WTC11 (cell line): ENCODE measurements at places on chromosomes 5 and 9.
A peak's percentile ranks its signal among the peaks of the same experiment; 100 is the strongest.

DNA sequence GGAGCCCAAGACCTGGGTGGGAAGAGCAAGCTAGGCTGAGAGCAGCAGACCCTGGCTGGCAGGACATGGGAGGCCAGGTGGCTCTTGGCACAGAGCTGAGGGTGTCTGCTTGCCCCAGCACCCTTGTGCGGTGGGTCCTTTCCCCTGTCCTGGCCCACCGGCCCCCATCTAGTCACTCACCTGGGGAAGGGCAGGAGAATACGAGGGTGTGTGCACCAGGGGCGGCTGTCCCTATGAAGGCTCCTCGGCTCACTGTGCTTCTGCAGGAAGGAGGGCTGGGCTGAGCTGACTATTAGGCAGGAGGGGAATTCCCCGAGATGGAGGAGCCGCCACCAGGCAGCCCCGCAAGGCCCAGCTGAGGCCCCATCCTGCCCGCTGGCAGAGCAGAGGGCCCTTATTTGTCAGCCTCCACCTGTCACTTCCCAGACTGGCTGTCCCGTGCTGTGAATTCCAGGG, 6.1 kb upstream of the TNIP1 start:
- no peak for DNase-seq

- peak; percentile 72 for DNase-seq
These were observed 32.8 kb upstream of the GALNT10 start for GRCh38 chr5:154157483-154158378.

- DNase-seq, result no peak
These were observed at the start of gene RNF38 for GRCh38 chr9:36399980-36400331. RNF38 (minus strand) TSS chr9:36400269; CDS start chr9:36400108, 161 bp downstream.

GRCh38 chr5:9924614-9925013, 294.5 kb upstream of the TAS2R1 start:
- no peak for DNase-seq

GRCh38 chr5:131684051-131684450, 49.0 kb upstream of the RAPGEF6 start:
- DNase-seq, result no peak

DNA sequence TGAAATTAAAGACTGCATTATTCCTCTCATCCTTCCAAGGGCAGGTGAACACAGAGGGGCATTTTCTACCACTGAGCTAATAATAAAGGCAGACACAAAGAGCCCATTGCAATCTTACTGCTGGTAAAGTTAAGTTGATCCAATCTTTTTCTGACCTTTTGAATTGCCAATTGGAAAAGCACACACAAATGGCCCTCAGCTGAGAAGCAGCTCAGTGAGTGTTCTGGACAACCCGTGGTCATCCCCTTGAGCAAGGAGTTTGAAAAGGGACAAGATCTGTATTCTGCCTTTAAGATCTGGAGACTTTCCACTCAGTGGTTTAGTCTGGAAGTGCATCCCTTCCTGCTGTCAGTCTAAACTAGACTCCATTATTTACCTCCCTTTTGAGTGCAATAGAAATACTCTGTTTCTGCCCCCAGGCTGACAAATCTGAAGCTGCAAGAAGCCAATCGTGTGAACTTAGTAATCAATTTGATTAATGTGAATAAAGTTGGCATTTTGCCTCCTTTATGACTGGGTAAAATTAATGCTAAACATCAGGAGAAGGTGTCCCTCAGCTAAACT, 835.7 kb downstream of the MAT2B start:
- no peak for DNase-seq

GRCh38 chr9:131656356-131657036, 83.4 kb downstream of the RAPGEF1 start:
- no peak for DNase-seq

DNA sequence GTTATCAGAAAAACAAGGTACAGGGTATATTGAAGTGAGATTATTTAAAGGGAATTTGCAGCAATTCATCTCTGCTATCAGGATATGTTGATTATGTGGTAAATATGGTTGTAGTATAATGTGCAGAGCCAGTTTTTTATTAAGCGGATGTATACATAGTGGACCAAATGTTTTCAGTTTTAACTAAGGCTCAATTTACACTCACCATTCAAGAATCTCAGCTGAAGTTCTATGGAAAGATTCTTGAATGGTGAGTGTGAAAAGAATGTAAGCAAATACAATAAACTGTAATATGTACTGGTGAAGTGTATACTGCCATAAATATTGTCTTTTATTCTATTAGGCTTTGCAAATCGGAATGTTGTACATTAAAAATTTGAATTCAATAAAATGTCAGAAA, 895.9 kb upstream of the CDH10 start:
- DNase-seq, result no peak

- no peak for DNase-seq
These were observed 344.1 kb downstream of the BNC2 start for GRCh38 chr9:16526380-16526779.

- DNase-seq, result no peak
These were observed 127.6 kb upstream of the PTCH1 start for GRCh38 chr9:95644377-95644776.

DNA sequence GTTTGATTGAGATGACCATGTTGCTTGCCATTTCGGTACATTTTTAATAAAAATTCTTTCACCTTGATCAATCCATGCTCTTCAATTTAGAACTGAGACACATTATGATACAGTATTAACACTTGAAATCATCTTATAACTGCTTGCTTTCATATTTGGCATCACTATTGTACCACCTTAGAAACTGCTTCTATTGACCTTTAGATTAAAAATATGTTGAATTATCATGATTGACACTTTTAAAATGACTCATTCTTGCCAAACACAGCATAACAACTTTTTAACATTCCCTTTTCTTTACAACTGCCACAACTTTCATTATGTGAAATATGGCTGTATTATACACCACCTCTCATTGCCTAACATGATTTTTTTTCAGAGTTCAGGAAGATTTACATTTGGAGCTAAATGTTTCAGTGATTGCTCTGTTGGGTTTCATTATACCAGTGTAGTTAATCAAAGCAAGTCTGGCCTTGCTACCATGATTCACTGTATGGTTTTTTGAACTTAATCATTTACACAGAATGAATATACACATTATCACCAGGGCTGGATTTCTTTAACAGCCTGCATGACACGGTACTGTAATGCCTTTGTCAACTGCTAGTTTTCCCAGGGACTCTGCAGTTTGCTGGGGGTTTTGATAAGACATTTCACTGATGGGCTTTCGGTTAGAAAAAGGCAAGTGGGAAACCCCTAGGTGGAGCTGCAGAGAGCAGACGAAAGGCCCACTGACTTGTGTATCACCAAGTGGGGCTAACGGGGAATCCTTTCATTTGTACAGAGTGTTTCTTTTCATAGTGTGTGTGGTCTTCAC, 93.6 kb upstream of the TLE4 start:
- DNase-seq, result peak; percentile 50

DNA sequence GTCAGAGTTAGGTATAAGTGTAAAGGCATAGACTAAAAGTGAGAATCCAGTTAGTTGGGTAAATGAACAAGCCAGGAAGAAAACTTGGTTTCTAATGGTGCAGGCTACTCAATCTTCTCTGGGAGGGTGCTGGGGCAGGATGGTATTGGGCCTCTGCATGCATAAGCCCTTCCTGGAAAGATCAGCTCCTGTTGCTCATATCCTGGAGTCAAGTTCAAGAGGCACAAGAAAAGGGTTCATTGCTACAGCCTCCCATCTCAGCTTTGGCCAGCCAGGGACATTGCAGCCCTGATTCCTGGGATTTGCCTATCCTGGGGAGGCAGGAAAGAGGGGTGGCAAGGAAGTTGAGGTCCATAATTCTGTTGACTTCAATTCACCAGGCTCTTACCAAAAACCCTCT, 40.7 kb upstream of the ATP6V1G1 start:
- DNase-seq, result no peak

- no peak for DNase-seq
These were observed 303.5 kb upstream of the ST8SIA4 start for GRCh38 chr5:101206534-101206933.

DNA sequence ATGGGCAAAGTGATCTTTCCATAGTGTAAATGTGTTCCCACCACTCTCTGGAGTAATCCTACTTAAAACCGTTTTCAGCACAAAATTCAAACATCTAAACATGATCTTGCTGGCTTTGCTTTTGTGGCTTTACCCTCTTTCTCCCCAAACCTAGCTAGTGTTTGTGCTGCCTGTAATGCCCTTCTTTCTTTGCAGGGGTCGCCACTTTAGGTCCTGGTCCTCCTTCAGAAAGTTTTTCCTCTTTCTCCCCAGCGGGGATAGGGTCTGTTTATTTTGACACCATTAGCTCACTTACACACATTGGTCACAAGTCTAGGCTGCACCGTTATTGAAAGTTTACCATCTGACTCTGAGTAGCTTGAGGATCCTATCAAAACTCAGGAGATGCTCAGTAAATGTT, 736 bp upstream of the HSD17B4 start:
- no peak for DNase-seq

DNA sequence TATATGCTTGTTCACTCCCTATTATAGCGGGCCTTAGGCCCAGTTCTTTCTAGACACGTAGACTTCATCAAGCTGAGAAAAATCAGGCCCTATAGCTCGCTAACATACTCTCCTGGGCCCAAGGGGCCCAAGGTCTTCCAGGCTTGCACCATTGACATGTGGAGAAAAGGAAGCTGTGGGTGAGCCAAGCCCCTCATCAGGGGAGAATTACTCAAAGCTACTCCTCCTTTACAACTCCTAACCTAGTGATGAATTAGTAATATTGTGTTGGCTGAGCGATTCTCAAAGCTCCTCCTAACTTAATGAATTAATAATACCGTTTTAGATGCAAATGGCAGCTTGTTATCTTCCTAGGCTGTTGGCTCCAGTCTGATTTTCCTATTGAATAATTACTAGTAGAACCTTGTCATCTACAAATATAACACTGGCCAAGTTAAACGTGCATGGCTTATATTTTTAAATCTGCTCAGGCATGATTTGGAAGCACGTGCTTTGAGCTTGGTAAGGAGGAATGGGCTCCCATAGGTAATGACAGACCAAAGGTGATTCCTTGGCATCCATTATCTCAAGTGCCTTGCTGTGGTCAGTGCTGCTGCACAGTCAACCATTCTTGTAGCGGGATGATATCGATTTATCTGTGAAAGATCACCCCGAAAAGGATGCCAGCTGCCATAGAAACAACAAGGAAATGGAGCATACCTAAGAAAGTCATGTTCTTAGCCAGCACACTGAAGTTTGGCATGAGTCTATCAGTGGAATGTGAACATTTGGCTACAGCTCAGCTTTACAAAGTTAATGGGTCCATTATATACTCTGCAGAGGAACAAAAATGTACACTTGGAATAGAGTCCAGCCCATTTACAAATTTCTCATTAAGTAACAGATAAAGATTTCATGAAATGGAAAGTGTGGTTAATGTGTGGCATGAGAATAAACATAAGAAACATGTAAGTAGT, 23.8 kb downstream of the LVRN start:
- no peak for DNase-seq

DNA sequence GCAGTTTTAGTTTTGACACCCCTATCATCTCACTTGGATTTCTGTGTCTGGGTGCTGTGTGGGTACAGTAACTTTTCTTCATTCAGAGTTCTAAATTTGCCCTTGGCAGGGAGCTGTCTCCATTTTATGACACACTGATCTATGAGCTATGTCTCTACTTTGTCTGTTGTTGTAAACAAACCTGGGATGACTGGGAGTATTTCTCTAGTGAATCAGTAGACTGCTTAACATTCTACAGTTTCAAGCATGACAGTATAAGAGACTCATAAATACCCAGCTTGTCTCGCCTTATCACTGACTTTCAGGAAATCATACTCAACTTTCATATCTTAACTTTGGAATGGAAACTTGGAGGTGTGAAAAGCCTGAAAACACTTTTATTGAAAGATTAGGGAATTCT, 212.1 kb upstream of the NUDT12 start:
- DNase-seq, result no peak

GRCh38 chr9:95018099-95018936, 291.8 kb downstream of the AOPEP start:
- DNase-seq, result no peak

- DNase-seq, result no peak
These were observed 189.1 kb upstream of the CDH12 start for GRCh38 chr5:23042226-23042625.

GRCh38 chr9:98365227-98365669, 109.8 kb upstream of the TBC1D2 start:
- peak; percentile 30 for DNase-seq

- no peak for DNase-seq
These were observed 15.1 kb downstream of the ERMP1 start for GRCh38 chr9:5817862-5818261.
